ENCODE measurements at places on chromosomes 1 and 21.

- DNase-seq, result peak; percentile 66
These were observed at the start of gene MEGF6 for GRCh38 chr1:3611170-3612019. Gene MEGF6 (minus strand): TSS chr1:3611508. CDS start chr1:3611268, 240 bp downstream.

GRCh38 chr1:112997781-112998180, 41.8 kb upstream of the SLC16A1 start:
- peak; percentile 62 for DNase-seq

DNA sequence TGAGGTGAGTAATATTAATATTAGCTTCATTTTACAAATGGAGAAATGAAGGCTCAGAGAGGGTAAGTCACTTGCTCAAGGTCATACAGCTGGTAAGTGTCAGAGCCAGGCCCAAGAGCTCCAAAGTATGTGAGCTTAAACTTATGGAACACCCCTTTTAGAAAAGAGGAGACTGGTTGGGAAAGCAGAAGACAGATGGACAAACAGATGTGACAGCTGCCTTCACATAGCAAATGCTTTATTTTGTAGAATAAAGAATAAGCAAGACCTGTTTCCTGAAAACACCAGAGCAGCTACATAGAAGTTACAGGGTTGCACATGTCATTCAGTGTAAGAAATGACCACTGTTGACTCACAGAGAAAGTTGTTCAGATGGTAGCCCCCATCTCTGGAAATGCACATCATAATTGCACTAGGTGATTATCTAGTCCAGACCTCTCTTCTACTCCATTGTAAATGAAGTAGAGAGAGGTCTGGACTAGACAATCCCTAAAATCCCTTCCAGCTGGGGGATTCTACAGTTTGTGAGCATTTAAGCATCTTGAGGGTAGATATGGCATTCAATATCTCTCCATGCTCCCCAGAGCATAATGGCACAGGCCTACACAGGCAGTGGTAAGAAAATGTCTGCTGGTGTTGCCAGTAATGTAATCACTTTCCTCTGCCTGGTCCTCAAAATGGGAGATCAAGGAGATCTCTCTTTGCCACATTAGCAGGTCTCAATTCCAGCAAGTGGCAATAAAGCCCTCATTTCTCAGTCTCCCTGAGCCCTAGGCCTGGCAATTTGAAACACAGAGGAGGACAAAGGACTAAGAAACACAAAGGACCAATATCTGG, 188.2 kb upstream of the FGGY start:
- DNase-seq, result no peak

- DNase-seq, result no peak
These were observed 22.5 kb downstream of the DISP3 start for GRCh38 chr1:11501491-11501897.

DNA sequence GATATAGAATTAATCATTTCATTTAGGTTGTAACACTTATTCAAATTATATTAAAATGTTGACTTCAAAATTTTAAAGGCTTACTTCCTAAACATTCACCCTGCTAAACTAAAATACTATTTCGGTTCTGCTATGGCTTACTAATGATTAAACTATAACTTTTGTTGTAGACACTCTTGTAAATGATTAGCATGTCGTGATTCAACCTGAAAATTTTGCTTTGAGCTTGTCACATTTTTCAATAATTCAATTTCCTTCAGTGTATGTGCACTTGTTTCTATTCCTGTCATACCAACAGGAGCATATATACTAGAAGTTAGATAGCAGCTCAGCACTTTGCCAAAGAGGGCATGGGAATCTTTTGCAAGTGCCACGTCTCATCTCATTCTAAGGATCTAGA, 1018.8 kb downstream of the AMY1C start:
- DNase-seq, result no peak

GRCh38 chr1:152227310-152227928, 3.4 kb upstream of the HRNR start:
- peak; percentile 2 for DNase-seq

- DNase-seq, result no peak
These were observed 20.5 kb downstream of the RNF220 start for GRCh38 chr1:44425341-44426082.

- peak; percentile 70 for DNase-seq
These were observed 431.0 kb downstream of the DPYD start for GRCh38 chr1:97489834-97490233.

- no peak for DNase-seq
These were observed 4.4 kb downstream of the LYPD8 start for GRCh38 chr1:248751142-248751541.

DNA sequence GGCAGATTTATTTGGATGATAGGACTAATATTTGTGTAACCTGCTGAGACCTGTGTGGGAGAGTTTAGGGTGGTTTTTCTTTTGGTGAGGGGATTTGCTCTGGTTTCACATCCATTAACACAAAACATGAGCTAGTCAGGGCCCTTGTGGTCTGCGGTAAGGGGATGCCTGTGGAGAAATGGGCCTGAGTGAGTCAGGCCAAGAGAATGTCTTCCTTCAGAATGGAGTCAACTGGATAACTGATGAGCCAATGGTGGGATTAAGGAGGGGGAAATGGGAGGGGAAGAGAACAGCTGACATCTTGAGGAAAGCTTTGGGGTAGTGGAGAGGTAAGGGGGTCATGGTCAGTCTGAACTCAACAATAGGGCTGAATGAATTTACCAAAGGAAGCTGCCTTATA, 13.9 kb downstream of the WNT2B start:
- DNase-seq, result peak; percentile 81

GRCh38 chr1:23242414-23242813, 25.1 kb upstream of the HTR1D start:
- no peak for DNase-seq

GRCh38 chr1:107147843-107148242, 7.0 kb downstream of the NTNG1 start:
- DNase-seq, result no peak

Measured in cardiac fibroblast (primary cell).